ENCODE measurements at places on chromosomes 1 and 21.

- DNase-seq = no peak
These were observed 46.6 kb downstream of the TOR3A start for GRCh38 chr1:179128520-179128919.

- no peak for DNase-seq
These were observed 50.2 kb downstream of the SLC25A24 start for GRCh38 chr1:108149796-108150467.

- no peak for DNase-seq
These were observed 54.8 kb downstream of the IER5 start for GRCh38 chr1:181143102-181143859.

DNA sequence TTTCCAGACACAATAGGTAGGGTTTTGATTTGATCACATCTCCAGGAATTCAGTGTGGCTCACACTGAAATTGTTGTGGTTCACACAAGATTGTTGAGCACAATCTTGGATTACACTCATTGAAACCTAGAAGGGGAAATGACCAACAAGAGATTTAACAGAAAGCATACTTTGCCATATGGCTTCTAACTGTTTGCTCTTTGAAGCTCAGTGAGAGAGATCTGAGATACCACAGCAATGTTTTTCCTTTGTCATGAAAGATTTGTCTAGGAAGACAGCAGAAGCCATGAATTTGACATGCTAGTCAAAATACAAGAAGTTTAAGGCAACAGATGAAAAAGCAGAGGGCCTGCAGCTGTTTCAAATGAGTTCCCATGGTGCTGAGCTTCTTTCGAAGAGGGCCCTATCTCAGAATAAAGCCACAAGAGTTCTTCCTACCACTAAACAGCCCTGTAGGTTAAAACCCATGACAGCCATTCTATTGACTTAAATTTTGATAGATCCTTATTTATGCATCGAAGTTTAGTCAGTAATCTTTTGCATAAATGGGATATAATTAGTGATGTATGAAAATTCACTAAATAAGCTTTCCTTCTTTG is 650.4 kb downstream of the LTN1 start:
- DNase-seq = no peak

DNA sequence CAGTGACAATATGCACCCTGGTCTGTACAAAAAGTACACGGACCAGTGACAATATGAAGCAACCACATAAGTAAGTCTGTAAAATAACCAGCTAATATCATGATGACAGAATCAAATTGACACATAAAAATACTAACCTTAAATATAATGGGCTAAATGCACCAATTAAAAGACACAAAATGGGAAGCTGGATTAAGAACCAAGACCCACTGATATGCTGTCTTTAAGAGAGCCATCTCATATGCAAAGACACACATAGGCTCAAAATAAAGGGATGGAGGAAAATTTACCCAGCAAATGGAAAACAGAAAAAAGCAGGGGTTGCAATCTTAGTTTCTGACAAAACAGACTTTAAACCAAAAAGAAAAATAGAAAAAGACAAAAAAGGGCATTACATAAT is 70.4 kb upstream of the VCAM1 start:
- DNase-seq = no peak

GRCh38 chr1:191368891-191369654 is 789.2 kb upstream of the RGS18 start:
- DNase-seq = no peak

GRCh38 chr1:32889731-32890278 is 3.5 kb downstream of the HPCA start:
- DNase-seq = no peak

DNA sequence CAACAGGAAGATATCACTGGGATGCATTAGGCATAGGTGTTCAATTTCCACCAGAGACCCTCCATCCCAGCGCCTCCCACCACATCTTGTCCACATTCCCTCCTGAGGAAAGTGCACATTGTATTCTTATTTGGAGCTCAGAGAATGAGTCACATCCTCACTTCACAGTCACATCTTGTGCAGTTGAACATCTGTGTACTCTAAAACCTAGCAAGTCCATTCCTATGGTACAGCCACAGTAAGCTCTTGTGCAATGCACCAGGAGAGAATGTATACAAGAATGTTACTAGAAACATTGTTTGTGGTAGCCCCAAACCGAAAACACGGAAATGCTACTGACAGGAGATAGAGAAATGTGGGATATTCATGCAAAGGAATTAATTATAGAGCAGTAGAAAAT is 1.6 kb upstream of the KDF1 start:
- no peak for DNase-seq
